ENCODE measurements at places on chromosomes 7 and 10.
A peak's percentile ranks its signal among the peaks of the same experiment; 100 is the strongest.

GRCh38 chr7:137574812-137575211 lies 231.3 kb upstream of the PTN start:
- no peak for DNase-seq

GRCh38 chr7:150962553-150963399 lies 15.3 kb downstream of the KCNH2 start:
- DNase-seq, result peak; percentile 72

GRCh38 chr10:124162136-124162535 lies 68.7 kb upstream of the CHST15 start:
- DNase-seq, result no peak

- no peak for DNase-seq
Measured at GRCh38 chr10:16231734-16232435, 204.9 kb upstream of the PTER start.

DNA sequence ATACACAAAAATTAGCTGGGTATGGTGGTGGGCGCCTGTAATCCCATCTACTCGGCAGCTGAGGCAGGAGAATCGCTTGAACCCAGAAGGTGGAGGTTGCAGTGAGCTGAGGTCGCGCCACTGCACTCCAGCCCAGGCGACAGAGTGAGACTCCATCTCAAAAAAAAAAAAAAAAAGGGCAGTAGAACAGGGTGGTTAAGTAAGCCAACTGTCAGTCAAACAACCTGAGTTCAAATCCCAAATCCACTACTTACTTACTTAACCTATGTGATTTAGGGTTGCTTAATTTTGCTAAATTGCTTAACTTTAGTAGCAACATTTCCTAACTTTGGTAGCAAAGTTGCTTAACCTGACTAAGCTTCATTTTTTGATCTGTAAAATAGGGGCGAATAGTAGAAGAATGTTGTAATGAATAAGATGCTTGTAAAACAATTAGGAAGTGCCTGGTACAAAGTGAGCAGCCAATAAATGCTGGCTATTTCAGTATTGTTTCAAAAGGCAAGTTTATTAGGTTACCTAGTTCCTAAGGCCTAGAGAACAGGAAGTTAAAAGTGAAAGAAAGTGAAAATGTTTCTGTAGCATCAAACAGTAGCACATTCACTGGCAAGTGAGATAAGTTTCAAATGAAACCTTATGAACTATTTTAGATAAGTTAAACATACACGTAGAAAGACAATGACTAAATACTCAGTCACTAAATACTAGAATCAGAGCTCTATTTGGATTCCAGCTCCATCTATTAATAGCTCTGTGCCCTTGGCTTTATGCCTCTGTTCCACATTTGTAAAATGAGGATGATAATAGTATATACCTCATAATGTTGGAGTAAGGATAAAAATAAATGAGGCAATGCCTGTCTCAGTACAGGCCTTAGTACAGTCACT lies 64.3 kb downstream of the HOXA1 start:
- peak; percentile 90 for DNase-seq

- no peak for DNase-seq
Measured at GRCh38 chr10:85666102-85666501, 700.5 kb downstream of the GRID1 start.

GRCh38 chr10:92156874-92157773 lies 133.8 kb downstream of the CPEB3 start:
- DNase-seq, result peak; percentile 9

DNA sequence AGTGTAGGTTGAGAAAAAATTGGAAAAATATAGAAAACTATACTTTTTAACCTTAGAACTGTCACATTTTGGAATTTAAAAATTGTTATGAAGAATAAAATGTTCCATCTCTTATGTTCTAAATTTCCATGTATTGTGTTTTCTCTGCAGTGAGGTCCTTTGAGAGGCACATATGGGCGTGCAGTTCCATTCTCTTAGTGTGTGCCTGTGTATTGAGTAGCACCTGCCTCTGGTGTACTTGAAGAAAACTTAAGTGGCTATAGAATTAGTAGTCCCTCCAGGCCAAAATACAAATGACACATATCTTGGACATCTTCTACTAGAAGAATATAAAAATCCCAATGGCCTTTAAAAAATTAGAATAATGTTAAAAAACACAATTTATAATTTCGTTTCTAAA lies 149.2 kb downstream of the BICC1 start:
- DNase-seq, result no peak

DNA sequence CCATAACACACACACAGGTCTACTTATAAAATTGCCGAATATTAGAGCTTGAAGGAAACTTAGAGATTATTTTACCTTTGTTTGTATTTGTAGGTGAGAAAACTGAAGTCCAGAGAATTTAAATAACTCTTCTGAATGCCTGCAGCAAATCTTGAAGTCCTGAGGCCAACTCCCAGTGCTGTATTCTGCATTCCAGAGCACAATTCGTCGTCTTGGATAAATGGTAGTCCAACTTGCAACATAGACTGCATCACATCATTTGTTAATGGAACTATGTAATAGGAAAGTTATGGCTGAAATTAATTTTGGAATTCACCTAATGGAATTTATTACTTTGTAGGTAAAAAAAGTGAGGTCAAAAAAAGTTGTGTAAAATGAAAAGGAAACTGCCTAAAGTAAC lies 37.3 kb upstream of the SEMA3D start:
- peak; percentile 12 for DNase-seq

DNA sequence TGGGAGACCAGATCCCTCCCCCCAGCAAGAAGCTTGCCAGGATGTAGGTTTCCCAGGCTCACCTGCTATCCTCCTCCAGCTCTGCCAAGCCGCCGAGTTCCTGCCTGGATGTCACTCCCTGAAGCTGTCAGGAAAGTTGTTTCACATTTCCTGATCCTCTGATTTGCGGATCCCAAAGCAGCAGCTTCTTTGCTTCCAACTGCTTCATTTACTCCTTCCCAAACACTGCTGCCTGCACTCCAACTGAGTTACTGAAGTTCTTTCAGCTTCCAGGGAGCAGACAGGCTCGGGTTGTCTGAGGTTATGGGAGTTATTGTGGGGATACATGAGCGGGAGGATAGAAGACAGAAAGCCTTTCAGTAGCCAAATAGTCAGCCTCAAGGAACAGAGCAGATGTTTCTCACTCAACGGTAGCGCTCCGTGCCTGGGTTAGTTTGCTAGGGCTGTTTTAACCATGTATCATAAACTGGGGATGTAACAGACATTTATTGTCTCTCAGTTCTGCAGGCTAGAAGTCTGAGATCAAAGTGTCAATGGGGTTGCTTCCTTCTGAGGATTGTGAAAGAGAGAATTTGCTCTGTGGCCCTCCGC lies 516.0 kb downstream of the REEP3 start:
- no peak for DNase-seq

GRCh38 chr10:29895456-29895855 lies 163.9 kb downstream of the JCAD start:
- peak; percentile 84 for DNase-seq

- DNase-seq, result no peak
Measured at GRCh38 chr7:12456506-12456905, 52.8 kb upstream of the VWDE start.

DNA sequence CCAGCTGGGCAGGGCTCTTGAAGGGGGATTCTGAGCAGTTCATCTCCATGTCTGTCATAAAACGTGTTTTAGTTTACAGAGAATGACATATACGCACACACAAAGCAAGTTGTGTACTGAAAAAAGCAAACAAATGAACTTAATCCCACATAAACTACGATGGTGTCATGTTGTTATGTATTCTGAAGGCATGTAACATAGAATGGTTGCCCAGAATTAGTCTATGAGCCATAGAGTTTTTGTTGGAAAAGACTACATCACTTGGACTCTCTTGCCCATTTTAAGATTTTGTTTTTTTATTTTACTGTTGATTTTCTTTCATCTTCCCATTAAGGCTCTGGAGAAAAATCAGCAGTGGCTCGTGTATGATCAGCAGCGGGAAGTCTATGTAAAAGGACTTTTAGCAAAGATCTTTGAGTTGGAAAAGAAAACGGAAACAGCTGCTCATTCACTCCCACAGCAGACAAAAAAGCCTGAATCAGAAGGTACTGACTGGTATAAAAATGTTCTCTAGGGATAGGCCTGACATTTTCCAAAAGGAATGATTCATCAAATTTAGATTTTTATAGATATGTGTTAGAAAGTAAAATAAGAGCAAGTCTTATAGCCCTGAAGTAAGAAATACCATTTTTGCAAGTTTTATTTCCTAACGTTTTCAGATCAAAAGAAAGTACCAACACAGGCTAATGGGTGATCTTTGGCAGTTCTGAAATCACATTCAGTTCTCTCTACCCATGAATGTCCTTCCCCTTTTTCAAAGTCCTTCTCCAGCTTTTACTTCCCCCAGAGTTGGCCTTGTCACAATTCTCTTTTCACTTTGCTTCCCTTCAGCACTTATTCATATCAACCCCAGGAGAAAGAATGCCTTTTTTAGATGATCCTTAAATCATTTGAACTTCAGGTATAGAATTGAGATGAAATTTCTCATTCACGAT lies 18.9 kb downstream of the CEP55 start:
- DNase-seq, result peak; percentile 81

GRCh38 chr10:72045586-72045985 lies 42.8 kb downstream of the SPOCK2 start:
- DNase-seq, result no peak

- no peak for DNase-seq
Measured at GRCh38 chr10:110754375-110755105, 110.4 kb downstream of the RBM20 start.

DNA sequence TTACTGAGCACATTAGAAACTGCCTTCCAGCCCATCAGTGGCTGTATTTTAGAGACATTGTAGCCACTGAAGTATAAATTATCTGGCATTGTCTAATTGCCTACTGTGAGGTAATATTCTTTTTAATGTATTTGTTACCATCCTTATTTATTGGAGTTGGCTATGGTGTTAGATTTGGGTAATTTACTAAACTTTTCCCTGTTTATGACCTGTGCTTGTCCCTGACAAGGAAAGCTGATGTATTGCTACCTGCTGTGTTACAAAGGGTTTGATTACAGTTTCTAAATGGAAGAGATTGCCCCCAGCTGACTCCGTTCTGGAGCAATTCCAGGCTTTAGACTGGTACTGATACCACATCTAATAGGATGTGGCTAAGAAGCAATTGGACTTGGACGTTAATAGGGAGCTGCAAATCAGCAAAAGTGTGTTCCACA lies 12.3 kb upstream of the ASCC1 start:
- DNase-seq, result no peak

GRCh38 chr10:128326251-128326650 lies 200.0 kb upstream of the MKI67 start:
- no peak for DNase-seq

DNA sequence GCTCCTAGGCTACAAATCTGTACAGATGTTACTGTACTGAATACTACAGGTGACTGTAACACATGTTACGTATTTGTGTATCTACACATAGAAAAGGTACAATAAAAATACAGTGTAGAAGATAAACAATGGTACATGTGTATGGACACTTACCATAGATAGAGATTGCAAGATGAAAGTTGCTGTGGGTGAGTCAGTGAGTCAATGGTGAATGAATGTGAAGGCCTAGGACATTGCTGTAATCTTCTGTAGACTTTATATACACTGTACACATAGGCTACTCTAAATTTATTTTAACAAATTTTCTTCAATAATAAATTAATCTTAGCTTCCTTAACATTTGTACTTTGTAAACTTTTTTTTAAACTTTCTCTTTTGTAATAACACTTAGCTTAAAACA lies 205.6 kb downstream of the RNLS start:
- no peak for DNase-seq

DNA sequence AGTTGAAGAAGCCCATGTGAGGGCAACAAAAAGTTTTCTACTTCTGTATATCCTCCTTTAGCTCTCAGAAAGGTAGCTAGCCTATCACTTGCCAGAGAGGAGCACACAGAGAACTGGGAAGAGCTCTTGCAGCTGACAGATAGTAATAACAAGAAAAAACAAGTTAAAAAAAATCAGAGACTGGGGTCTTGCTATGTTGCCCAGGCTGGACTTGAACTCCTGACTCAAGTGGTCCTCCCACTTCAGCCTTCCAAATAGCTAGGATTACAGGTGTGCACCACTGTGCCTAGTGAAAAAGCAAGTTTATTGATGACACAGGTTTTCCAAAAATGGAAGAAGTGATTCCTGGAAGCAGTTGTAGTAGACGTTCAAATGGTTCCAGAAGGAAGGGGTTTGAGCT lies 93.6 kb downstream of the CLEC2L start:
- no peak for DNase-seq

DNA sequence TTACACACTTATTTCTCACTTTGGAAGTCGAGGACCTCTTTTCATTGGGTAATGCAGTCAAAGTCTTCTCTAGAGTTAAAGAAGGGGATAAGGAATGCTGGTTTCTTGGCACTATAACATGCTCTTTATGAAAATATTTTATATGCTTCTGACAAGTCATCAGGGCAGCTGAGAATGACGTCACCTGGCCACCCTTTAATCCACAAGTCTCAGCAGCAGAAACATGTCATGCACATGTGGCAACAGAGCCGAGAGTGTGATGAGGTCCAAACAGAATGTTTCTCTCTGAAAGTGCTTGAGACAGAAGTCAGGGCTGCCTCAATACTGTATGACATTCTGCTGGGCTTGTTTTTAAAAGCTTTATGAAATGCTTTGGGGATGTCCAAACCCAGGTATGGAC lies 63.5 kb upstream of the C10orf90 start:
- peak; percentile 65 for DNase-seq

DNA sequence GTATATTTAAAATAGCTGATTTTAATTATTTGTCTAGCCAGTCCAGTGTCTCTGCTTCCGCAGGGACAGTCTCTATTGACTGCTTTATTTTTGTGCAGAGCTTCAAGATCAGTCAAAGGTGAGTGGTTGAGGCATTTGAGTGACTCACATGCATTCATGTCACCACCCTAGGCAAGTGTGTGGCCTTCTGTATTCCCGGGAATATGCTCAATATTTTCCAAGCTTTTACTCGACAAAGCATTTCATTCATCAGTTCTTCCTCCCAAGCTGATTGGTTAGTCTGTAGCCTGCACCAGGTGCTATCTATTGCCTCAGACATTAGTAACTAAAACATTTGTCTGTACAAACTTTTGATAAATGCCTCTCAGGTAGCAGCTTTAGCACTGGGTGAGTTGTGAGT lies 471.5 kb upstream of the NRG3 start:
- DNase-seq, result no peak

- peak; percentile 88 for DNase-seq
Measured at GRCh38 chr7:29285444-29285793, 90.8 kb downstream of the CHN2 start.

DNA sequence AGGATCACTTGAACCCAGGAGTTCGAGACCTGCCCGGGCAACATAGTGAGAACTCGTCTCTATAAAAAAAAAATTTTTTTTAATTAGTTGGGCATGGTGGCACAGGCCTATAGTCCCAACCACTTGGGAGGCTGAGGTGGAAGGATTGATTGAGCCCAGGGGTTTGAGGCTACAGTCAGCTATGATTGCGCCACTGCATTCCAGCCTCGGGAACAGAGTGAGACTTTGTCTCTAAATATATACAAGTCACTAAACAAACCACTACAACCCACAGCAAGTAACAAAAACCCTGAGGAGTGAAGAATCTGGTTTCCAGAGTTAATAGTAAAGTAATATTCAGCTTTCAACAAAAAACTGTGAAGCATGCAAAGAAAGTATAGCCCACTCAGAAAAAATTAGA lies 32.7 kb upstream of the HHEX start:
- DNase-seq, result no peak
